ENCODE measurements at places on chromosomes 16 and 17. TPM values are rescaled to one million over a fixed set of nuclear protein-coding genes. Genes with fewer than 3 reads are reported as not detected.

ARHGAP44 gene
- 2.3 TPM for total RNA-seq

KRT31 gene
- total RNA-seq, result 0.09 TPM

ESRP2 gene
- not detected for total RNA-seq

SLC13A2 gene
- total RNA-seq, result not detected

CTRB1 gene
- total RNA-seq, result not detected

Measured in fibroblast of the aortic adventitia (primary cell).